CD8-positive, alpha-beta T cell (primary cell): ENCODE measurements at places on chromosomes 2 and 18.

DNA sequence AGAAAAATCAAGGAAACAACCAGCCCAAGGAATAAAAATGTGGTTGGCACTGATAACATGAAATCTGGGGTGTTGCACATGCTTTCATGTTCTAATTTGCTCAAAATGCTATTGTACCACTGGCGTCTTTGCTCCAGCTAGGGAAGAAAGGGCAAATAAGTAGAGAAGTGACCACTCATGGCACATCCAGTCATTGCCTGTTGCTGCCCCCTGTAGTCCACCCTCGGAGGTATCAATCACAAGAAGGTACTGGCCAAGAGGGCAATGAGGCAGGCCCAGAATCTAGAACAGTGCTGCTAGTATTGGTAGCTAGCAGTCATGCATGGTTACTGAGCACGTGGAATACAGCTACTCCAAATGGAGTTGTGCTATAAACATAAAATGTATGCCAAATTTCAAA is 213.4 kb downstream of the CDCA7 start:
- DNase-seq: no peak

- no peak for DNase-seq
Measured at GRCh38 chr2:216392018-216392562, 19.8 kb upstream of the MARCHF4 start.

GRCh38 chr2:179951680-179952079 is 55.4 kb downstream of the CWC22 start:
- no peak for DNase-seq

DNA sequence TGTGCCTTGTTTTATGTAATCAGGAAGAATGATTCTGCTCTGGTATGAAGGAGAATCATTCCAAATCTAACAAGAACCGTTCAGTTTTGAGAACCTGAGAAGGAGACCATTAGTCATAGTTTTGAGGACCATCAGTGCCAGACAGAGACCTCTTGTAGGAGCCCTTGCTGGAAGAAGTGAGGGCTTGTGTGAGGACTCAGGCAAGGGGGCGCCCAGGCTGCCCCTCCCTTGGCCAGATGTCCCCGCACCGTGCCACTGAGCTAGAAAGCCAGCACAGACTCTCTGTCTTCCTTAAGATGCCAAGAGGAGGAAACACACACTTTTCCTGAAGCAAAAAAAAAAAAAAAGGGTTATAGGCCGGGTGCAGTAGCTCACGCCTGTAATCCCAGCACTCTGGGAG is 55.7 kb upstream of the SLC39A10 start:
- no peak for DNase-seq

DNA sequence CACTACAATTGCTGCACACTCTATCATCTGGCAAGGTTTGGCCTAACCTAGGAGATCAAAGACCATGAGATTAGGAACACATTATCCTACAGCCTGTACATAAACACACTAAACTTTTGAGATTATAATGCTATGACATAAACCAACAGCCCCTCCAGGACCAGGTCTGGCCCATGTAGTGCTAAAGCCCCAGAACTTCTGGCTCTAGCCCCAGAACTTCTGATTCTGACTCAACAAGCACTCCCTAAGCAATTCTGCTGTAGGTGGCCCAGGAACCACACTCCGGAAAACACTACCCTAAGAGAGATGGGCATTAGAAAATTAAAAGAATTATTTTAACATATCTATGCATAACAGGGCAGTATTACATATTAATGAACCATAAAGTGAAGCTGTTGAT is 369.5 kb upstream of the LYPD1 start:
- DNase-seq: no peak

DNA sequence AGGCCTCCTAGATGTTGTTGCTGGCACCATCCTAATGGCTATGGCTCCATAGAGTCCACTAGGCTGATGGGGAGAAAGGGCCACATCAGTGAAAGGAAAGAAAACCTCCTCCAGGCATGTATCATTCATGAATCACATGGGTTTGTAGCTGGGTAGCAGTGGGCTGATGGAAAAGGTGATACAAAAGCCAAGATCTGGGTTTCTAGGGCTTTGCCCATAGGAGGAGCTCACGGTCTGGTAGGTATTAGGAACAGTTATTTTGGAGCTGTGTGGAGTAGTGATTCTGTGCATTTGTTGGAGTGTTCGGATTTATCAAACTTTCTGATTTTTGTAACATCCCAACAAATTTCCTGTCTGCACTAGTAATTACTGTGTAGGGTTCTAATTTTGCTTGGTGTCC is 259.2 kb downstream of the SLC4A3 start:
- DNase-seq: no peak

DNA sequence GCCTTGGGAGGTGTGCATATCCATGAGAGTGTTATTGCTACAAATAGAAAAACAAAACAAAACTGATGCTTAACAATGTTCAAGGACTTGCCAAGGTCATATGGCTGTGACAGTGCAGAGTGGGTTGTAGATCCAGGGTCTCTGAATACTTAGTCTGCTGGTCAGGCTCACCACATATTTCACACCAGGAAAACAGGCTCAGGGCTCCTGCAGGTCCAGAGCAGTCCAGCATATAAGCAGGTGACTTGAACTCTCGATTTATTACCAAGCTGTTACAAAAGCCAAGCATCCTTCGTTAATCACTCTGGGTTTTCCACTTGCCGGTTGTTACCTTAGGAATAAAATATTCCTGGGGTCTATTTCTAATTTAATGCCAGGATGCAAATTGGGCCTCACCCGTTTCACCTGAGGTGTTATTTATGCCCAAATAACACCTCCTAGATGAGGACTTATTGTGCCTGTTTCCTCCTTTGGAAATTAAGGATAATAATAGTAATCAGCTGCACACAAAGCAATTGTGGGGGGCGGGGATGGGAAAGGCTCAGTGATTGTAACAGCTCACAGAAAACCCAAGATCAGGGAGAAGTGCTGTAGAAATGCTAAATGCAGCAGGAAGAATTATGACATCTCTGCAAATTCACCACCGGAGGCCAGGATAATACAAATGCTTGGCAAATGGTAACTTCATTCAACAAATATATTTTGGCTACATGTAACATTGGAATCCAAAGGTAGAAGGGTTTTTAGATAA is 72.9 kb downstream of the TMEM182 start:
- DNase-seq: no peak

GRCh38 chr2:230541934-230542380 is 126.0 kb downstream of the SP100 start:
- DNase-seq: no peak

GRCh38 chr18:47899107-47899840 is 31.2 kb downstream of the SMAD2 start:
- DNase-seq: no peak

- DNase-seq: no peak
Measured at GRCh38 chr18:59555995-59556659, 141.1 kb downstream of the CCBE1 start.

DNA sequence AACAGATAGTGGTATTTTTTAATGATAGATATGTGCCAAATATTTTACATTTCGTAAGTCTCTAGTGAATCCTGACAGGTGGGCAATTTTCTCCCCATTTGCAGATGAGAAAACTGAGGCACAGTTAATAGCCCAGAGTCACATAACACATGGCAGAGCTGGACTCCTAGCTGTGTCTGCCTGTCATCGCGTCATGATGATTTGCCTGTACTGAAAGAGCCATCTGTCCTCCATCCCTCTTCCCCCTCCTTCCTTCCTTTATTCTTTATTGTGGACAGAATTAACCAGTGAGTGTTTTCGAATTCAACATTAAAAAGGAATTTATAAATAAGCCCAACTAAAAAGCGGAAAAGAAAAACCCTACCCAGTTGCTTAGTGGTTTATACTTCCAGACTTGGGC is 3.2 kb downstream of the DNAJB2 start:
- DNase-seq: no peak

DNA sequence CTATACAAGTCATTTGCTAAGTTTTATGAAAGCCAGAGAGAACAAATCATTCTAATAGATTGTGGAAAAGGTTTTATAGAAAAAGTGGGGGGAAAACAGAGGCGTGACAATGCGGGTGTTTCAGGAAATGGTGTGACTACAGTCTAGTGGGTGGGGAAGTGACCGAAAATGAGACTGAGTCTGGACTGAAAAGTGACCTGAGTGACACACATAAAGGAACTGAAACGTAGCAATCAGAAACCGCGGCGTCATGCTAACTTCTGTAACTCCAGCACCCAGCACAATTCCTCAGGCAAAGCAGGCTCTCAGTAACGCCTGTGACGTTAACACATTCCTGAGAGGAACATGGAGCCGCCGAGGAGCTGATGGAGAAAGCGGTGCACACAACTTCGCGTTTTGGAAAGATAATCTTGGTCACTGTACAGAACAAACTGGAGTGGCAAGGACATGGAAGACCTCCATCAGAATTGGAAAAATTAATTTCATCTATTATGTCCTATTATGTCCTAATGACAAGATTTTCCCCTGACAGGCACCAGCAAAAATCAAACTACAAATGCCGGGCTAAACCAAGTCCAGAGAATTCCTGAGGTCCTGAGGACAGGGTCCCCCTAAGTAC is 1.4 kb upstream of the CD226 start:
- no peak for DNase-seq
